ENCODE measurements at places on chromosomes 12 and 14. TPM values are rescaled to one million over a fixed set of nuclear protein-coding genes. Genes with fewer than 3 reads are reported as not detected.

PLXNC1 gene
- total RNA-seq, result 22.7 TPM

PDZRN4 gene
- total RNA-seq, result not detected

RNFT2 gene
- total RNA-seq, result 11.8 TPM

STX2 gene
- total RNA-seq, result 15.9 TPM

ABCB9 gene
- 3.8 TPM for total RNA-seq

SERPINA10 gene
- total RNA-seq, result not detected
